ENCODE measurements at places on chromosomes 13 and 19.

- no peak for DNase-seq
These were observed 210.1 kb upstream of the SPRY2 start for GRCh38 chr13:80550971-80551441.

DNA sequence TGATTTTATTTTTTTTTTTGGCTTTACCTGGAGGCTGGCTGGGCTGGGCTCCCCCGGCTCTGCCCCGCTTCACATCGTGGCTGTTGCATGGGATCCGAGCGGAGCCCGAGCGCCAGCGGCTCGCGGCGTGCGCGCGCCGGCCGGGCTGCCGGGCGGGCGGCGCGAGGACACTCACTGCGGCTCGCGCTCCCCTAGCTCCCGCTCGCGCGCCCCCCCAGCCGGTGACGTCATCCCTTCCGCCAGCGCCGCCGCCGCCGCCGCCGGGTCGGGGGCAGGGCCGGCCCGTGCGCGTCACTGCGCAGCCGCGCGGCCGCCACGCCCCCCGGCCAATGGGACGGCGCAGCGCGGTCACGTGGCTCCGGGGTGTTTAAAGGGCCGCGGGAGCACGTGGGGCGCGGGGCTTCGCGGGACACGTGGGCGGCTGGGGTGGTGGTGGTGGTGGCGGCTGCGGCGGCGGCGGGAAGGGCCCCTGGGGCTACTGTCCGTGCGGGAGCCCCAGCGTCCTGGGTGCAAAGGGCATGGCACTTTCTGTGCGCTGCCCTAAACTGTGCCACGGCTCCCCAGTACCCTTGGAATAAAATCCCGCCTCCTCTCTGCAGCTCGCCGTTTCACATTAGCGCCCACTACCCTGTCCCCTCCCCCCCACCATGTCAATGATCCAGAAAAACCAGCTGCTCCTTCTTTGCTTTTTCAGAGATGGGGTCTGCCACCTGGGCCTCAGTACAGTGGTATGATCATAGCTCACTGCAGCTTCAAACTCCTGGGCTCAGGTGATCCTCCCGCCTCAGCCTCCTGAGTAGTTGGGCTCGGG lies at the start of gene PTPRS:
Gene PTPRS, minus strand, starts transcription at position 176 of the 811 bp plus-strand sequence. CDS start 54,672 bp downstream, outside the sequence.
- DNase-seq: peak; percentile 79

GRCh38 chr13:29459813-29460355 lies 135.6 kb downstream of the SLC7A1 start:
- no peak for DNase-seq

GRCh38 chr19:19546751-19547162 lies 8.7 kb downstream of the CILP2 start:
- no peak for DNase-seq

GRCh38 chr19:2691951-2692350 lies 10.5 kb downstream of the GNG7 start:
- DNase-seq: no peak

DNA sequence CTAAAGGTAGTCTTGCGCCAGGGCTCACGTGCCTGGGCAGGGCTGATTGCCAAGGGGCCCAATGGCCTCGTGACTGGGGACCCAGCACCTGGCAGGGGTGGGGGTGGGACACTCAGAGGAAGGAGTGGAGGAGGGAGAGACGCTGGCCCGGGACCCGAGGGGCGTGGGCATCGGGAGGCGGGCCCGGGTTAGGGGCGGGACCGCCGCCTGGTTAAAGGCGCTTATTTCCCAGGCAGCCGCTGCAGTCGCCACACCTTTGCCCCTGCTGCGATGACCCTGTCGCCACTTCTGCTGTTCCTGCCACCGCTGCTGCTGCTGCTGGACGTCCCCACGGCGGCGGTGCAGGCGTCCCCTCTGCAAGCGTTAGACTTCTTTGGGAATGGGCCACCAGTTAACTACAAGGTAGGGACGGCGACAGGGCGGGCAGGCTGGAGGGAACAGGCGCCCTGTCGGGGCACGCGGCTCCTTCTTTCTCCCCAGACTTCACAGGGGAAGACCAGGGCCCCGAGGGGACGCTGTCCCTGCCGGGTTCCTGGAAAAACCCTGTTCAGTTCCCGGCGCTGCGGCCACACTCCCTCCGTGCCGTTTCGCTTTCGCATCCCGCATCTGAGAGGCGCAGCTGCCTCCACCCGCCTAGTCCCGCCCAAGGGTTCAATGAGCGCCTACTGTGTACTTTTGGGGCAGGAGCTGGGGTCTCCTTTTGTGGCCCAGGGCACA lies at the start of gene IFI30:
Gene IFI30, plus strand, starts transcription at position 242 of the 717 bp plus-strand sequence. Its CDS starts 29 bp downstream, at position 271.
- DNase-seq: no peak

DNA sequence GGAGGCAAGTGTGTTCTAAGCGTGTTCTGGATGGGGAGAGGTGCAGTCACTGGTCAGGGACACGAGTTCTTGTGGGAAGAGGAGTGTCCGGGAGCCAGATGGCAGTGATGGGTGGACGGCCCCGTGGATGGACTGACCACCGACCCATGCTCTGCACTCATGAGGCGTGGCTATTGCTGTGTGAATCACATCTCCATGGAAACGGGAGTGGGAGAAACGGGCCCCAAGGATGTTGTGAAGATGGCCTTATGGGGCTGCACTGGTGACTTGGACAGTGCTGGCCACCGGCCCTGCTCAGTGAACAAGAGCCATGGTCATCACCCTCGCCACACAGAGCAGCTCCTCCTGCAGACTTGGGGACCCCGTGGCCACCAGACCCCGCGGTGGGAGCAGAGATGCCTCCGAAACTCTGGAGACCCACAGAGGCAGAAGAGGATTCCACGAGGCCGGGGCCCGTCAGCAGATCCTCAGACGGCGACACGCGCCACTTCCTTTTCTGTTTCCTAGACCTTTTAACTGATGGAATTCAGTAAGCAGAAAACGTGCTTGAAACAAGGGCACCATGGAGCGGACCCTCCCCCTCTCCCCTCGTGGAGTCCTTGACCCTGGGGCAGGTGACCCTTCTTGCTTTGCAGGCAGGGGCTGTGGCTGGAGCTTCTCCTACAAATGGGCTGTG lies 47.5 kb downstream of the GAS6 start:
- no peak for DNase-seq

DNA sequence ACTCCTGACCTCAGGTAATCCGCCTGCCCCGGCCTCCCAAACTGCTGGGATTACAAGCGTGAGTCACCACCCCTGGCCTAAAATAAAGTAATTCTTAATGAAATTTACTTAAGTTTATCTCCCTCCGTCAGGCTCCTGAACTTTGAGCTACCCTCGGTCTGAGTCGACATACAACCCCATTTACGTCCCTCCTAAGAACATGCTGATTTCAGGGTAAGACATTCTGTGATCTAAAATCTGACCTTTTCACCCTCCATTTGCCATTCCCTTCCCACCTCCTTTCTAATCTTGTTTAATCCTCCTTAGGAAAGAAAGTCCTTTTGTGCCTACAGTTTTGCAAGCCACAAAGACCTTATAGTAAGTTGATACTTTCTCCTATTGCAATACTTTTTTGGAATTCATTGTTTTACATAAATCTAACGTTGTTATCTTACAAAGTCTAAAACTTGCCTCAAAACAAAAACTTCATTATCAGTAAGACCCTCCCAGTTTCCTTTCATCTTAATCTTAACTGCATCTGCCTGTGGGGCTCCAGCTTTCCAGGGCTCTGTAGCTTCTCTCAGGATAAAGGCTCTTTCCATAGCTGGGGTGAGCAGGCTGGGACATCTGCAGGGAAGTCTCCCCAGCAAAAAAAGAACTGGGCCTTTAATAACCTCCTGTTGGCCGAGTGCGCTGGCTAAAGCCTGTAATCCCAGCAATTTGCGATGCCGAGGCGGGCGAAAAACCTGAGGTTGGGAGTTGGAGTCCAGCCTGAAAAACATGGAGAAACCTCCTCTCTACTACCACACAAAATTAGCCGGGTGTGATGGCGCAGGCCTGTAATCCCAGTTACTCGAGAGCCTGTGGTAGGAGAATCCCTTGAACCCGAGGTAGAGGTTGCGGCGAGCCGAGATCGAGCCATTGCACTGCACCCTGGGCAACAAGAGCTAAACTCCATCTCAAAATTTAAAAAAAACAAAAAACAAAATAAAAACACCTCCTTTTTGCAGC lies 143.1 kb downstream of the ZNF737 start:
- DNase-seq: no peak

- DNase-seq: no peak
These were observed 15.8 kb upstream of the POP4 start for GRCh38 chr19:29590278-29590677.

DNA sequence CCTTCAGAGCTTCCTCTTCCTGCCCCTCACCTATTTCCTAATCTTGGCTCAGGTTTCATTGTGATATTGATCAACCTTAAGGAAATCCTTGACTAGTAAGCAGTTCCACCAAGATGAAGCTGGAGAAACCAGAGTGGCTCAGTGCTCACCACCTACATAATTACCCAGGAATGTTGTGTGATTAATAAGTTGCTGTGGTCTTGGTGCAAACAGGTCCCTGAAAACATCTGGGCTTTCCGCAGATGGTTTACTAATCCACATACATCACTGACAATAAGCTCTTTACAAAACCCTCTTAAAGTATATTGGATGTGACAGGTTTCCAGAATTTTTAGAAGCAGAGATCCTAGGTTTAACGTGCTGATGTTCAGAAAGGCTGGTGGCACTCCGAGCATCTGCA lies 8.6 kb upstream of the SERP2 start:
- peak; percentile 47 for DNase-seq

DNA sequence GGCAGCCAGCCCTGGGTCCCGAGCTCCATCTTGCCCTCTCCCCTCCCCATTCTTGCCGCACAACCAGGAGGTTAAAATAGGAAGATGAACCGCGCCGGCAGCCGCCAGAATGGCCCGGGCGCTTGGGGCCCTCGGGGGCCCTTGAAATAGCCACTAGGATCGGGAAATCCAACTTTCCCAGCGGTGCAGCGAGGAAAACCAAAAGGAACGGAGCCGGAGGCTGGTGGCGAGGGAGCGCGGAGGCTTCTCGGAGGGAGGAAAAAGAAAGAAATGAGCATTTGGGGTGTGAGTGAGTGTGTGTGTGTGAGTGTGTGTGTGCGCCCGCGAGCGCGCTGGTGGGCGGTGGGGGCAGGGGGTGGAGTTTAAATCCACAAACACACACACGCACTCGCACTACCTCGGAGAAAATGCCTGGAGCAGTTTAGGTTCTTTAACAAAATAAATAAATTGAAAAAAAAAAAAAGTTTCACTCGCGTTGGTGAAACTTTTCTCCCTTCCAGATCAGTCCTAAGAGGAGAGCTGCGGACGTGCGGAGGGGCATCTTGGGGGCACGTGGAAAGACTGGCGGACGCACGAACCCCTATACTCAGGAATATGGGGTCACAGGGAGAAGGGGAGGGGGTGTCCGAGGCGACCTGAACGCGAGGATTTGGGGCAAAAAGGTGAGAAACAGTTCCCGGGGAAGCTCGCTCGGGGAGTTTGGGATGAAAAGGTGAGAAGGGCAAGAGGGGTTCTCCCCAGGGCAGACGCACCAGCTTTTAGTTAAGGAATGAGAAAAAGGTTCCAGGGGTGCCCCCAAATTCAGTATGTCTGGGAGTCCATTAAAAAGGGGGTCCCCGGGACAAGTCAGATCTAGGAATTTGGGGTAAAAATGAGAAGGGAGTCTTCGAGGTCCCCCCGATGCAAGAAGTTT lies 1.3 kb downstream of the RFX2 start:
- peak; percentile 68 for DNase-seq

- DNase-seq: peak; percentile 86
These were observed 53.6 kb downstream of the ZAR1L start for GRCh38 chr13:32261567-32261966.

DNA sequence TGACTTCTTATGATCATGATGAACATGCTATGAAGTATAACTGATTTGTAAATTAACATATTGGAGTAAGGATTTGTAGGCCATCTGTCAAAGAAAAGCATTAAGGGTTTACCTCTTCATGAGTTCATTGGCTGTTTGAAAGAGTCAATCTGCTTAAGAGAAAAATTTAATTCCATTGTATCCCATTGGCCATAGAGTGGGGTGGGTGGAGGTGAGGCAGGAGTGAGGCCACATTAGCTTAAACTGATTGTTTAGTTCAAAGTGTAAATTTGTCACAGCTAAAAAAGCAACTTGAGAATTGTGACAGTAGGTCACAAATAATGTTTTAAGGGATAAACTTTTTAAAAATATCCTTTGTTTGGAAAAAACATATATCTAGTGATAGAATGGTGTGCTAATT lies 11.4 kb downstream of the GPR180 start:
- DNase-seq: no peak
